ENCODE measurements at places on chromosomes 12 and 14.
A peak's percentile ranks its signal among the peaks of the same experiment; 100 is the strongest.

- DNase-seq: no peak
These were observed 405.0 kb upstream of the TMTC1 start for GRCh38 chr12:30188602-30189326.

GRCh38 chr14:98957211-98958047 is 314.6 kb downstream of the BCL11B start:
- DNase-seq: peak; percentile 43

DNA sequence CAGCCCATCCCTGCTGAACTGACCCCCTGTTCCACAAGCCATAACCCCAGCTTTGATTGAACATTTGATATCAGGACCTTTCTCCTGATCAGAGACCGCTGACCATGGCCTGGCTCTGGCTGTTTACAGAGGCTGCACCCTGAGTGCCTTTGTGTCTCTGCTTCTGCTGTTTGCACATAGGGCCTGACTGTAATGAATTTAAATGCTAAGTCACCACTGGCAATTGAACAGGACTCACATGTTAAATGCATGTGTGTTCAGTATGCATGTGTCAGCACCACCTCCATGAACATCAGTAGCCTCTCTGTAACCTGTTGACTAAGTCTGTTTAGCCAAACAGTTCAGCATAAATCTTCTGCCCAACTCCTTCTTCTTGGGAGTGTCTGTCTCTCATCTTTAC is 690.3 kb downstream of the TMEM121 start:
- no peak for DNase-seq

DNA sequence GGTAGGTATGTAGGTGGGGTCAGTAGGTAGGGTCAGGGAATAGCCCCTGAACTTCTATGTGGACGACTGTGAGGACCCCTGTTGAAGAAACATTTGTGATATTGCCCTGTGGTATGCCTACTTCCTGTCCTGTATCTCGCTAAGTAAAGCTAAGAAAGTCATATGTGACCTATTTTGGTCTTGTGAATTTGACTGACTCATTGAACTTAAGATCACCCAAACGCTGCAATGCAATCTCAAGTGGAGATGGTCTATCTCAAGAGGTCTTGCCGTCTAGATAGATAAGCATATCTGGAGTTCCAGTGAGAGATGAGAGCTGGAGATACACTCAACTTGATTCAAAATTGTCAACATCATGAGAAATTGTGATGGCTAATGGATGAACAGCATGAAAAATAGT is 73.8 kb downstream of the TRAFD1 start:
- no peak for DNase-seq

DNA sequence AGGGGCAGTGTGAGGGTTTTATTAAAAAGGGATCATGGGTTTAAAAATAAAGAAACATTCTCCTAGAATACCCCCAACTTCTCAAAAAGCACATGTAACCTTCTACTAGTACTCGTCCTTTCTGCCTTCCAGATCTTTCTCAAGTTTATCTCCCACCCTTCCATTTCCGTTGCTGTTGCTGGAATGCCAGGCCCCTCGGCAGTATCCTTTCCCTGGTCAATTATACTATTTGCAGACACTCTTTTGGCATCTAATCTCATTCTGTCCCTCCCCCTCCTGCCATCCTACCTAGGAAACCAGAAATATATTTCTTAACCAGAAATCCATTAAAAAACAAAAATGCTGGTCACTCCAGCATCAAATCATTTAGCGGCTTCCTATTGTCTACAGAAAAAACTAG is 198.2 kb upstream of the ATP2B1 start:
- DNase-seq: no peak

DNA sequence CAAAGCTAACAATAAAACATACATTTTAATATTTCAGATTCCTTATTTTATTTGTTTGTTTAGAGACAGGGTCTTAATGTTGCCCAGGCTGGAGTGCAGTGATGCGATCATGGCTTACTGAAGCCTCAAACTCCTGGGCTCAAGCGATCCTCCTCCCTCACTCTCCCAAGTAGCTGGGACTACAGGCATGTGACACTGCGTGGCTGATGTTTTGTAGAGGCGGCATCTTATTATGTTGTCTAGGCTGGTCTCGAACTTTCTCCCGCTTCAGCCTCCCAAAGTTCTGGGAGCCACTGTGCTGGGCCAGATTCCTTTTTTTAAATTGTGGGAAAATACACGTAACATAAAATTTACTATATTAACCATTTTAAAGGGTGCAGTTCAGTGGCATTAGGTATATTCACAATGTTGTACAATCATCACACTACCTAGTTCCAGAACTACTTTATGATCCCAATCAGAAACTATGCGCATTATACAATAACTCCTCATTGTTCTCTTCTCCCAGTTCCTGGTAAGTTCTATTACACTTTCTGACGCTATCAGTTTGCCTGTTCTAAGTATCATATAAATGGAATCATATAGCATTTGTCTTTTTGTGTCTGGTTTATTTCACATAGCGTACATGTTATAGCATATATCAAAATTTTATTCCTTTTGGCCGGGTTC is 40.3 kb downstream of the ADIPOR2 start:
- DNase-seq: no peak

DNA sequence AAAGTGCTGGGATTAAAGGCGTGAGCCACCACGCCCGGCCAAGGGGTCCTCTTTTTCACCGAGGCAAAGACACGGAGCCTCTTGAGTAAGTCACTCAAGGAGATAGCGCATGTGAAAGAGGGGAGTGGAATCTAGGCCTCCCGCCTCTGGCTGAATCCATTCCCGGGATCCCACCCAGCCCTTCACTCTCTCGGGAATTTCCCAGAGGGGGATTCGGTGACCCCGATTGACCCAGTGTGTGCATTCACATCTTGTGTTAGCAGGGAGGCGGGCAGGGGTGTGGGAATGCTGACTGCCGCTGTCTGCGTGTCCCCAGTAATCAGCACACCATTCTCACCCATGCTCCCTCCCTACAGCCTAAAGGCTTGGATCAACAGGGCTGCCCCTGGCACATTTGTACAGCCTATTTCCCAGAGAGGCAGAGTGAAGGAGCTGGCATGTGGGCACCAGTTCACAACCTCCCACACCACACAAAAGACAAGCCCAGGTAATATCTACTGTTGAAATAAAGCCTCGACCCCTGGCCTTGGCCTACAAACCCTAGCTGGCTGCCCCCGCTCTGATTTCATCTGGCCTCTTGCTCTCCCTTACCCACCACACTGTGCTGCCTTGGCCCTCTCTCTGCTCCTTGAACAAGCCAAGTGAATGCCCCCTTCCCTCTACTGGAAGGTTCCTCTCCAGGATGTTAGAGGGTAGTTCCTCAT is 1.3 kb upstream of the LTBP2 start:
- no peak for DNase-seq

DNA sequence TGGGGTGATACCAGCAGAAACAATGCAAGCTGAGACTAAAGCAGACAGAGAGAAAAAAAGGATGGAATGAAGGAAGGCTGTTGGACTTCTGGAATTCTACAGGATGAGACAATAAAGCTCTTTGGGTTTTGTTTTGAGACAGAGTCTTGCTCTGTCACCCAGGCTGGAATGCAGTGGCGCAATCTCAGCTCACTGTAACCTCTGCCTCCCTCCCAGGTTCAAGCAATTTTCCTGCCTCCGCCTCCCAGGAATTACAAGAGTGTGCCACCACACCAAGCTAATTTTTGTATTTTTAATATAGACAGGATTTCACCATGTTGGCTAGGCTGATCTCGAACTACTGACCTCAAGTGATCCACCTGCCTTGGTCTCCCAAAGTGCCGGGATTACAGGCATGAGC is 115.4 kb downstream of the EXOC5 start:
- DNase-seq: no peak

- no peak for DNase-seq
These were observed 117.4 kb downstream of the EML1 start for GRCh38 chr14:99910337-99911309.

DNA sequence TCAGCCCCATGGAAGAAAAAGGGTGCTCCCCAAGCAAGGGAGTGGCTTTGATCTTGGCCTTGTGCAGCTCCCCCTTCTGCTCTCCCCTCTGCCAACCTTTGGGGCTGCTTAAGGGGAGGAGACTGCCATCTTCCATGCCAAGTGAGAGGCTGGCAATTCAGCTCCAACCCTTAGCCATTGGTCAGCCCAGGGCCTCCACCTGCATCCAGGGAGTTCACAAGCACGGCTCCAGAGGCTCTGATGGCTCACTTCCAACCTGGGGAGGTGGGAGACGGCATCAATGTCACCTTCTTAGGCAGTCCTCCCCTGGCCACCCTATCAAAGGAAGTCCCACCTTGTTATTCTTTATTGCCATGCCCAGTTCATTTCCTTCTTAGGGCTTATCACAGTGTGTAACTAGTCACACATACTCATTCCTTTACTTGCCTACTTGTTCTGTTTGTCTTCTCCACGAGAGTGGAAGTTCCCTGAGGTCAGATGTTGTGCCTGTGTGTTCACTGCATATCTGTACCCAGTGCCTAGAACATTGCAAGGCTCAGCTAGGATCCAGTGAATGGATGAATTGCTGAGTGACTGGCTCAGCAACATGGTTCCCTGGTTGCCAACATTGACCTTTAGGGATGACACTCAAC is 5.0 kb downstream of the HDAC7 start:
- DNase-seq: no peak

- DNase-seq: no peak
These were observed 233.2 kb downstream of the MDGA2 start for GRCh38 chr14:47442211-47442610.

- DNase-seq: no peak
These were observed 37.5 kb downstream of the TM7SF3 start for GRCh38 chr12:26976687-26977086.

DNA sequence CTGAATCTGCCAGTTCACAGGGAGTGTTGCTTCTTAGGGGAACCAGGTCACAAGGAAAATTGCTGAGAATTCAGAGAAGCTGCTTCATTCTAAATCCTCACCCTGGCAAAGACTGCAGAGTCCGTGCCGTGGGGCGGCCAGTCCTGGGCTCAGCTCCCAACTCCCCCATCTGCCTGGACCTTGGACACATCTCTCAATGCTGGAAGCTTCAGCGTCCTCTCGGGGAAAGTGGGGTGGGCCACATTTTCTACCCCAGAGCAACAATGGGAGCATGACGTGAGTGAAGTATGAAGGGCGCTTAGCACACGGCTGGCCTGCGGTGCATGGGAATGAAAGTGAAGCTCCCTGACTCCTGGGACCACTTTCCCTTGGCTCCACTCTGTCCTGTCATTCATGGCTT is 31.2 kb downstream of the HVCN1 start:
- DNase-seq: no peak

DNA sequence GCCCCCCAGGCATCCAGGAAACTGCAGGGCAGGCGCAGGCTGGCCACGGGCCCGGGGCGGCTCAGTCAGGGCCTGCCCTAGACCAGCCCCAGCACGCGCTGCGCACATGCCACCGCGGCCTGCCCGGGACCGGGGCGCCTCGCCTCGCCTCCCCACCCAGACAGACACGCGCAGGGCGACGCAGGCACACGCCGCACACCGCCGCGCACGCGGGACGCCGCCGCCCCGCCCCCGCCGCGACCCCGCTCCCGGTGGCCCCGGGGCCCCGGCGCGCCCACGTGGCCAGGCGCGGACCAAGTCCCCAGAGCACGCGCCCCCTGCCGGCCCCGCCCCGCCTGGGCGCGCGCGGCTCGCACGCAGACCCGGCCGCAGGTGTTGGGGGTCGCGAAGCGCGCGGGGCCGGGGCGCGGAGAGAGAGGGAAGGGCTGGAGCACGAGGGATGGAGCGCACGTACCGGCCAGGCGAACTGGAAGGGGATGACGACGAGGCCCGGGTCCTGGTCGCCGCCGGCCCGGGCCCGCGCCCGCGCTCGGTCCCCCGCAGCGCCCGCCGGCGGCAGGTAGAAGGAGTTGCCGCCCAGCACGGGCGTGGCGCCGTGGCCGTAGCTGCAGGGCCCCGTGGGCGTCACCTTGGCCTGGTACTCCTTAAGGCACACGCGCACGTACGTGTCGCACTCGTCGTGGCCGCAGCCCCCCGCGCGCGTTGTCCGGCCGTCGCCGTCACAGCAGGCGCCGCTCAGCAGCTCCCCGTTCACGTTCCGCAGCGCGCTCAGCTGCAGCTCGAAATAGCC is 1.1 kb downstream of the JAG2 start:
- no peak for DNase-seq

DNA sequence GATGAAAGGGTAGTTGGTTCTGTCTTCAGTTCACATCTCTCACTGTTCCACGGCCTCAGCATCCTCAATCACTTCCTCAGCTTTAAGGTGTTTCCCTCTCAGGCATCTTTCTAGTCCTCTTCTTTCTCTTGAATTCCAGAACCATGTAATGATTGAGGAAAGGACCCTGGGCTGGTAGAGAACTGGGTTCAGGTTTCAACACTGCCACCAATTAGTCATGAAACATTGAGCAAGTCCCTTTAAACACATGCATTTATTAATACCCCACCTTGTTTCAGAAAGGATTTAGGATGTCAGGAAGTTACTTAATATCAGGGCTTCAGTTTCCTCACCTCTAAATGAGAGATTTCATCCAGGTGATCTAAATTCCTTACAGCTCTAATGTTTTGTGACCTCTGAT is 7.2 kb downstream of the DMAC2L start:
- DNase-seq: no peak

DNA sequence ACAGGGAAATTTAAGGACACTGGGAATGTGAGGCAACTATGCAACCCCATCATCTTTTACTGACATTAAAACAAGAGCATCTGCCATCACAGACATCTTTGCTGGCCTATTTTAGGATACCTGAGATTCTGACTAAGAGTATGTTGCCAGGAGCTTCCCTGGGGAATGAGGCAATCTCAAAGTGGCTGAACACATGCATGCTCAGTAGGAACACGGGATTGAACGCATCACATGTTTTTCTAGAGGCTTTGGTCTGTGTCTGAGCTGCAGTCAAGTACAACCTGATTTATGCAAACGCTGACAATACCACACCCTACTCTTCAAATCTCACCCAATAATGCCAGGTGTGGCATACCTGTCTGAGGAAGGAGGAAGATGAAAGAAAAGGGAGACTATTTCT is 416.5 kb downstream of the NELL2 start:
- no peak for DNase-seq

GRCh38 chr14:78403278-78403815 is 233.2 kb downstream of the NRXN3 start:
- no peak for DNase-seq

DNA sequence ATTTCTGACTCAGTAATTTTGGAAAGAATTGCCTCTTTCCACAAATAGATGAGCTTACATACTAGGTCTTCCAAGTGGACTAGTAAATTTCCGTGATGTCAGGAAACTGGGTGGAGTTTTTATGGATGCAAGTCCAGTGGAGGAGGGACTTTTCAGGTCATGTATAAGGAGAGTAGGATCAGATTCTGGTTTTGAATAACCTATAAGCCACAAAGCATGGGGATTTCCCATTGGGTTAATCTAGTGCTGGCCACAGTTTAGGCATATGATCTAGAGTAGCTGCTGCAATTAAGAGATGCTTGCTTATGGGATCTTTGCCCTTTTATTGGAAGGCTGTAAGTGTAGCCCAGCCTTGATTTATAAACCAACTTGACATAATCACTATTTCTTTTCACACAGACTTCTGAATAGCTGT is 33.8 kb downstream of the STK38L start:
- no peak for DNase-seq

GRCh38 chr14:94062344-94062940 is 18.6 kb downstream of the DDX24 start:
- no peak for DNase-seq

All from activated effector memory CD4-positive, alpha-beta T cell treated with anti-CD3 and anti-CD28 coated beads, Interleukin-2, amount 50 U/mL, for 16 hours (primary cell).